ENCODE measurements at places on chromosomes 3 and 15. TPM values are rescaled to one million over a fixed set of nuclear protein-coding genes. Genes with fewer than 3 reads are reported as not detected.

DNA sequence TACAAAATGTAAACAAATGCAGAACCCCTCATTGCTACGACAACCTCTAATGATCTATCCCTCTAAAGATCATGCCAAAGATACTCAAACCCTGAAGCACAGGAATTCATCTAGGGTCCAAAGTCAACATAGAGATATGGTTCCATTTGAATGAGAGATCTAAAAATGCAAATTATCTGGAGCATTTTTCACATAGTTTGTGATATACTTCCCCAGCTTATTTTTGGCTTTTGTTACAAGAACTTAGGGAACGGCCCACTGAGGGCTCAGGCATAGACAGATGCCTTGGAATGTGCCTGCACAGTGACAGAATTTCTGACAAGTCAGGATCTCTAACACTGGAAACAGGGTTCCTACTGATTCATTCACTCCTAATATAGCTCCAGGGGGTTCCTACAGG, 258.9 kb upstream of the THBS1 start:
- no peak for ATAC-seq

DNA sequence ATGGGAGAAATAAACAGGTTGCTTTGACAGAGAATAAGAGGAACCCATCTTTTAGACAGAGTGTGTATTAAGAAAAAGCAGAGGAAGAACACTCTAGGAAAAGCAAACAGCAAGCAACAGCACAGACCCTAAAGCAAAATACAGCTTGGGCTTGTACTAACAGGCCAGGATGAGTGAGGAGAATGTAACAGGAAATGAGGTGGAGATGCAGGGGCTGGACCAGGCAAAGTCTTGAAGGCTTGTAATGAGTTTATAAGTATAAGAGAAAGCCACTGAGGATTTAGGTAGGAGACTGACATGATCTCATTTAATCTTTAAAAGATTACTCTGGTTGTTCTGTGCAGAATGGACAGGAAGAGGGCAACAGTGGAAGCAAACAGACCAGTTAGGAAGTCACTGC, 4.9 kb downstream of the UBR1 start:
- no peak for ATAC-seq

DNA sequence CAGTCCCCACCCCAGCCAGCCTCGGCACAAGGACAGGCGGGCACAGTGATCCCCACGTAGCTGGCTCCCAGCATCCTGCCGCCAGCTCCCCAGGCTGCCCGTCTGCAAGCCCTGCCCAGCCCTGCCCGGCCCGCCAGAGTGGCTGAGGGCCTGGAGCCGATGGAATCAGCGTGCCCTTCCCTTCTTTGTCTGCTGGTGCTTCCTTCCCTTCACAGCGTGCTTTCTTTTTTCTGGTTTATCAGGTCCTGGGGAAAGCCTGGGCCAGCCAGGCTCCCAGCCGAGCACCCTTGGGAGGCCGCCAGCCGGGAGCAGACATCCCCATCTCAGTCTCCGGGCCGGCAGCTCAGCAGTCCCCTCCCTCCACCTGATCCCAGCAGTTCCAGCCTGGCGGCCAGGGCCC, 54.7 kb upstream of the SMAD6 start:
- ATAC-seq: no peak

Gene GCSAM
- total RNA-seq: 13.5 TPM

DNA sequence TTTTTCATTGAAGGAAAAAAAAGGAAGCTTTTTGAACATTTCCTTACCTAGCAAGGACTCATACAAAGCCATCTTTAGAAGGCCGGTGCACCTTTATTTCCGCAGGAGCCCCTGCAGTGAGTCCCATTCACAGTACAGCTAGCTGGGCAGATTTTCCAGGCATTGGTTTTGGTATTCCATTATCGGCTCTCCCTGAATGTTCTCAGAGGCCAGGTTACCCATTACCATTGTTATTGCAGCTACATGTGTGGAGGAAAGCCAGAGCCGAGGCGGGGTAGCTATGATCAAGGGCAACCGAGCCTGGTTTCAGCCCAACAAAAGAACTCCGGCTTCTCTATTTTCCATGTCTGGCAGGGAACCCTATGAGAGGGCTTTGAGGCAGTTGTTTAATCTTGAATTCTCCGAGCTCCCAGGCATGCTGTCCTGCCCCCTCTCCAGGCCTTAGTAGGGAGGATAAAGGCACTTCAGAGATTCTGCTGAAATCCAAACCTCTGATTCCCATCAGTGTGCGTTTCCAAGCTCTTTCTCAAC, 100.3 kb downstream of the LRRK1 start:
- ATAC-seq: no peak
